ENCODE measurements at places on chromosomes 2 and 18.

DNA sequence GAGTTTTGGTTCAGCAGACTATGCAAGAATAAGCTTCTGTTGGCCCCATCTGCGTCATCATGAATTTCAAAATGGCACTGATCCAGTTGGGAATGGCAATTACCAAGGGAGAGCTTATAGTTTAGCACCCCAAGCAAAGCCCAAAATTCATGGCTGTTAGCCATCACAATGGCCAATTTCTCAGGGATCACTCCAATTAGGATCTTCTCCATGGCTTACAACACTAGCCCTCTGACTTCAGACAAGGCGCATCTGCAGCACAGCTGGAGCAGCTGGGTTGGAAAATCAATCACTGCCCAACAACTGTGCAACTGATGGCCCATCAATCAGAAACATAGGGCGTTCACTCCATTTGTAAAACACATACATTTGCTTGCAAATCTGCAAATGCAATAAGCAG is 273.6 kb downstream of the SRBD1 start:
- no peak for DNase-seq

DNA sequence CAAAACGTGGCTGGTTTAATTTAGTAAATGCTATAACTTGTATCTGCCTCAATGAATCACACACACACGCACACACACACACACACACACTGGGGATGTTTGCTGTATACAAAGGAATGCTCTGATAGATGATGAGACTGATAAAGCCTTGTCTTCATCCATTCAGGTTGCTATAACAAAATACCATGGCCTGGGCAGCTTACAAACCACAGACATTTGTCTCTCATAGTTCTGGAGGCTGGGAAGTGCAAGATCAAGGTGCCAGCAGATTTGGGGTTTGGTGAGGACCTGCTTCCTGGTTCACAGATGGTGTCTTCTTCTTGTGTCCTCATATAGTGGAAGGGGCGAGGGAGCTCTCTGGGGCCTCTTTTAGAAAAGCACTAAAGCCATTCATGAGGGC is 149.5 kb upstream of the HDAC4 start:
- no peak for DNase-seq

GRCh38 chr2:138752197-138752956 is 27.8 kb downstream of the NXPH2 start:
- DNase-seq, result no peak

DNA sequence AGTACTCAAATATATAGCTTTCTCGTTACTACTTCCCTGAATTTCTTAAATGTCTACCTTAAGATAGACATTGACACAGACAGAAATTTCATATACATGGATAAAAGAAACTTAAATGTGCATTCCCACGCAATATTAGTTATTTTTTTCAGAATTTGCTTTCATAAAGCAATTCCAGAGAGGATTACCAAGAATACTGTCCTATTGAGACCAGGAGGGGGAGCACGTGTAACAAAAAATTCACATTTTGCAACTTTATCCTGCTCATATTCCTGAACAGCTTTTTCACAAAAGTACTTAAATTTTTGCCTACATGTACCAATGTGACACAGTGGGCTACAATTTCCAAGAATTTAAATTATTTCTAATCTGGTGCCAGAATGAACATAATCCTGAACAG is 30.7 kb upstream of the ERCC3 start:
- DNase-seq, result no peak

DNA sequence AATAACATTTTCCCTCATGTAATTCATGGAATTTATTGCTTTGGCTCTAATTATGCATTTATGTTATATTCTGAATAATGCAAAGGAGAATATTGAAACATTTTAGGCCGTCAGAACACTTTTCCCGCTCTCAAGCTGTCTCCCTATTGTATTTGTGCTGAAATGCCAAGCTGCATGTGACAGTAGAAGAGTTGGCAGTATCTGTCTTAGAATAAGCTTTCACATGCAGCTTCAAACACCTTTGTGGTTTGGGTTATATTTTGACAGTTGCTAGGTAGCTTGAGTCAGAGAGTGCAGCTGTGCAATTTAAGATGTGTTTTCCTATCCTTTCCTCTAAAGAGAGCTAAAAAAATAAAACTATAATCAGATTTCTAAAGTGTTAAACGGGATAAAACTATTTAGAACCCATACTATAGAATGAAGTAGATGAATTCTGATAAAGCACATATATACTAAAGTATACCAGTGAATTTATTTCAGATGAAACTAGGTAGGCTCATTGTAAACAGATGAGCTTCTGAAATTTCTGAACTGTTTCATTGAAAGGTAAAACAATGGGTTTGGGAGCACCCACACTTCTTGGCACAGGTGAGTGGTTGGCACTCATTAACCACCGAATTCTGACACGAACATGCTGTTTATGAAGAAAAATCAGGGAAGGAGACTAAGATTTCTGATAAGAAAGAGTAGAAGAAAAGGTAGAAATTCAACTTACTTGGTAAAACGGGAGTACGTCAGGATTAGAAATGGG is 43.4 kb downstream of the PLCL1 start:
- peak; percentile 58 for DNase-seq

DNA sequence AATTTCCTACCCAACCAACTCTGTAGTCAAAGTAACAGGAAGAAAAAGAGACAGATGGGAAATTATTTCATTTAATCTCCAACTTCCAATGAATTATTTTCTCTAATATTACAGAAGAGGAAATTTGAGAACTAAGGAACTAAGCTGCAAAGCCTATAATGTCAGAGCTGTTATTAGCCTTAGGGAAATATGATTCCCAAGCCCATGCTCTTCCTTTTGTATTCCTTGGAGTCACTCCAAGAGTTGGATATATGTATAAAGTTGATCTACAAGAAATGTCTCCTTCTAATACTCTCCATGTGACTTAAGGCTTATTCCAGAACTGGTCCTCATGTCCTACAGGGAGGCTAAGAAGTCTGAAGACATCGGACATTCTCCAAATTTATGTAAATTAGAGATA is 31.6 kb upstream of the VWC2L start:
- DNase-seq, result no peak

DNA sequence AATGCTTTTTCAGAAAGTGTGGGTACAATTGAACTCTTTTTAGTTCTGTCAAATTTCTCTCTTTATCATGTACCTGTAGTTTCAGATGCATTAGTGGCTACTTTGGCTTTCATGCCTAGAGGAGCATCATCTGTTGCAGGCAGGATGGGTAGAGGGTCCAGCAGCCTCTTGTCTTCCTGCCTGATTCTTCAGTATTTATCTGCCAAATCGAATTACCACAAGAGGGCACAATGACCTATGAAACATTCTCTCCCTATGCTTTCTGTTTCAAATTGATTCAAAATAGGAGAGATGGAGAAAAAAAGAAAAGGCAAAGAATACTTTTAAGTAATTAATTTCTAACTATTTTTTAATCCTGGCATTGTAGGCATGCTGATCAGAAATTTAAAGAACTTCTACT is 477.2 kb downstream of the TRIB2 start:
- DNase-seq, result no peak

- DNase-seq, result no peak
These were observed 113.3 kb downstream of the MAIP1 start for GRCh38 chr2:200068642-200069041.

GRCh38 chr2:134231965-134232340 is 21.9 kb upstream of the MGAT5 start:
- no peak for DNase-seq

- DNase-seq, result no peak
These were observed 402.0 kb downstream of the ALK start for GRCh38 chr2:29519338-29519925.

- no peak for DNase-seq
These were observed 10.2 kb downstream of the NEDD4L start for GRCh38 chr18:58054041-58054781.

GRCh38 chr2:69097148-69097610 is 84.2 kb downstream of the ANTXR1 start:
- no peak for DNase-seq

- no peak for DNase-seq
These were observed 376.5 kb upstream of the KLHL29 start for GRCh38 chr2:23008440-23008839.

DNA sequence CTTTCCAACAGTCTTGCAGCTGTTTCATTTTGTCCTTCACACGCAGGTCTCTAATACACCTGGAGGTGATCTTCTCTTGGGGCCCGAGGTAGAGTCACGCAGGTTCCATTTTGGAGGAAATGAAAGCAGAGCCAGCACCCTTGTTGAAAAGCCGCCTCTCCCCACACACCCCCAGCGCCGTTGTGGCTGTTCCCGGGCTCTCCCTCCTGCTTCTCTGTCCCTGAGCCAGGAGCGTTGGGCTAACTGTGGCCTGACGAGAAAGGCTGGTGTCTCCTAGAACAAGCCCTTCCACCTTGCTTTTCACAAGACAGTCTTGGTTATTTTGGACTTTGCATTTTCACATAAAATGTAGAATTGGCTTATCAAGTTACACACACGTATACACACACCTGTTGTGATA is 16.3 kb downstream of the SNED1 start:
- DNase-seq, result no peak

DNA sequence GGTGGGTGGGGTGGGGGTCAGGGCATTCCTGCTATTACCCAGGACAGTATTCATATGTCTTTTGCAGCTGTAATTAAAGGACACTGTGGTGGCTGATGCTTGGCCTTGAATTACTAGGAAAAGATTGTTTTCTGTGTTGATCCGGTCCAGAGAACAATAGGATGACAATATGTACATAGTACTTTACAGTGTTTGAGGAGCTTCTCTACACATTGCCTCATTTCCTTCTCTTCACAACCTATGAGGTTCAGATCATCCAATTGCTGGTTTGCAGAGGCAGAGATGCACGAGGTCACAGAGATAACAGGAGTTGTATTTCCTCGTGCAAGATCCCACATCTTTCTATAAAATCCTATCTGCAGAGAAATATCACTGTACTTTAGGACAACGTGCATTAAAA is 119.5 kb downstream of the LIPG start:
- no peak for DNase-seq

- no peak for DNase-seq
These were observed 31.3 kb upstream of the PXDN start for GRCh38 chr2:1775511-1776035.

Data from central memory CD4-positive, alpha-beta T cell (primary cell).